ENCODE measurements at places on chromosomes 5 and 9. TPM values are rescaled to one million over a fixed set of nuclear protein-coding genes. Genes with fewer than 3 reads are reported as not detected.

Gene EDIL3
- total RNA-seq = 4.8 TPM

Gene C5
- total RNA-seq = 8.0 TPM

Gene PPP3R2
- total RNA-seq = not detected

Gene GARIN3
- not detected for total RNA-seq

Gene FBLL1
- 0.75 TPM for total RNA-seq

Gene FCN1
- not detected for total RNA-seq

Gene GTF3C5
- total RNA-seq = 31.7 TPM

Gene C5orf22
- total RNA-seq = 18.5 TPM

Gene FOXD4L5
- total RNA-seq = not detected

Gene CCL27
- total RNA-seq = not detected

Gene STPG3
- total RNA-seq = not detected

Gene SLC45A2
- total RNA-seq = under 0.01 TPM

Gene HMGXB3
- 46.4 TPM for total RNA-seq

Gene LCN15
- not detected for total RNA-seq

Gene BTNL8
- total RNA-seq = not detected

Gene SMIM33
- total RNA-seq = not detected

Gene SLC22A4
- total RNA-seq = 1.1 TPM

Gene POLK
- 57.0 TPM for total RNA-seq

Gene SLC36A3
- not detected for total RNA-seq

Gene IRX1
- total RNA-seq = not detected

Gene PCDHA6
- total RNA-seq = 0.77 TPM

Gene FAM78A
- total RNA-seq = 0.37 TPM

Gene AK6
- 53.6 TPM for total RNA-seq

Gene MSMP
- total RNA-seq = not detected

Gene CCL19
- total RNA-seq = not detected

Gene SOX30
- total RNA-seq = not detected

Gene CDC23
- 24.7 TPM for total RNA-seq

Gene FTMT
- total RNA-seq = not detected

Gene TRIM52
- total RNA-seq = 7.9 TPM

Gene PCDHA1
- total RNA-seq = under 0.01 TPM

Gene CTXN3
- total RNA-seq = not detected
